ENCODE measurements at places on chromosomes 5 and 9.

DNA sequence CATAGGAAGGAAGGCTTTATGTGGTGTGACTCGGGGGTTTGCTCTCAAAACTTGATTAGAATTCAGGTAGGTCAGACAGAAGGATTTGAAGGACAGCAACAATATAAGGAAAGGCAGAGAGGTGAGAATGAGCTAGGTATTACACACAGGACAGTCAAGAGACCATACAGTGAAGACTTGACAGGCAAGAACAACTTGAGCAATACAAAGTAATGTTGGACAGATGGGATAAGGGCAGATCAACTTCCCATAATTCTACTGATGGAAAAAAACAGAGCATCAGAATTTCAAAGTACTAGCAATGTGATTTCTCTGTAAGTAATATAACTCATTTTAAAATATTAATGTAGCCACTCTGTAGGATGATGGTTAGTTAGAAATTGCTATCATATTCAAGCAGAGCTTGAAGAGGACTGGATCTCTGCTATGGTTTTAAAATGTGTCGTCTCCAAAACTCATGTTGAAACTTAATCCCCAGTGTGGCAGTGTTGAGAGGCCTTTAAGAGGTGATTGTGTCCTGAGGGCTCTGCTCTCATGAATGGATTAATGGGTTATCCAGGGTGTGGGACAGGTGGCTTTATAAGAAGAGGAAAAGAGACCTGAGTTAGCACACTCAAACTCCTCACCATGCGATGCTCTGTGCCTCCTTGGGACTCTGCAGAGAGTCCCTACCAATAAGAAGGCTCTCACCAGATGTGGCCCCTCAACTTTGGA is 22.4 kb upstream of the HOMER1 start:
- no peak for DNase-seq

GRCh38 chr9:83266331-83266665 is 203.4 kb upstream of the RASEF start:
- no peak for DNase-seq

DNA sequence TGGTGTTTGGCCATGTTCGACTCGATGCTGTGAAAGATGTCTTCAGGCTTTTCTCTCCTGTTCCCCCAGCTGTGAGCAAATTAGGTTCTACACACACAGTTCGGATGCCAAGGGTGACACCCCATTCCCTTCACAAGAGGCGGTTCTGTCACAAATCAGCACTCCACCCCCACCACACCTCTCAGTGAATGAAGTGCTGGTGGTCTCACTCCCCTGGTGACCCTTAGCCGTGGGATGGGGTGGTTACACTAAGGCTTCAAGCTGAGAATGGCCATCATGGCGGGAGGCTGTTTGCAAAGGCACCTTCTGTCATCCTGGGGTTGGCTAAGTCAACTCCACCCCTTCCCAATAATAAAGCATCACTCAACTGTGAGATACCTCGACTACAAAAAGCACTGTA is 26.4 kb downstream of the AMBP start:
- no peak for DNase-seq

- peak; percentile 59 for DNase-seq
These were observed 37.3 kb upstream of the ADRA1B start for GRCh38 chr5:159878988-159879471.

GRCh38 chr9:130981756-130982137 is 27.2 kb upstream of the LAMC3 start:
- no peak for DNase-seq

- no peak for DNase-seq
These were observed 120.7 kb downstream of the MYO10 start for GRCh38 chr5:16815432-16815831.

GRCh38 chr9:122367774-122368460 is 2.9 kb upstream of the PTGS1 start:
- no peak for DNase-seq

- no peak for DNase-seq
These were observed 22.0 kb downstream of the FNIP1 start for GRCh38 chr5:131774652-131775367.

DNA sequence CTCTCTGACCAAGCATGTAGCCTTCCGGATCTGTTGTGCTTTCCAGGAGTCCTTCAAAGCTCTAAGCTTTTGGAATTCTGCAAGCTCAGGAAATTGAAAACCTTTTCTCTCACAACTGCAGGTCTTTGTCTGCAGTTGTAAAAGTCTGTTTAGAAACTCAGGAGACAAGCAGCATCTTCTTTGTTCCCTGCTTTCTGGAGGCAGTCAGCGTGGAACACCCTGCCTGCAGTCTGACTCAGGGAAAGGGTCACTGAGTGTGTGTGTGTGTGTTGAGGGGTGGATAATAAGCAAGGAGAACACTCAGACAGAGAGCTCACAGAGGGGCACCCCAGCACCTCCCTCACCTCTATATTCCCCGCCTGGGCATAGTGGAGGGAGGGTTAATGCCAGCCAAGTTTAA is 29.1 kb downstream of the KCNIP1 start:
- DNase-seq, result no peak

DNA sequence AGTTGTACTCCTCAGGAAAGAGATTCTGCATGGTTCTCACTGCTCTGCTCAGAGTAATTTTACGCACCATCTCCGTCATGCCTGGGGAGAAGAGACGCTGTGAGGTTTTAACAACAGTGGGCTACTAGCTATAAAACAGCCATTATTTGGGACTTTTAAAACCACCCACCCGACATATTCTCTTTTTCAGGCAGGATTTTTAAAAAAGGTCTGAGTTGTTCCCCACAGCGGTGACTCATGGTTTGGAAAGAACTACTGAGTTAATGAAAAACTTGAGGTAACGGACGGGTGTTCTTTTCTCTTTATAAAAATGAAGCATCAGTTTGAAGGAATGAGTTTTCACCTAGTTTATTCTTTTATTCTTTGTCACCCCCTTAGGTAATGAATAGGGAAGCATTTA is 61.3 kb downstream of the TTLL11 start:
- peak; percentile 78 for DNase-seq

DNA sequence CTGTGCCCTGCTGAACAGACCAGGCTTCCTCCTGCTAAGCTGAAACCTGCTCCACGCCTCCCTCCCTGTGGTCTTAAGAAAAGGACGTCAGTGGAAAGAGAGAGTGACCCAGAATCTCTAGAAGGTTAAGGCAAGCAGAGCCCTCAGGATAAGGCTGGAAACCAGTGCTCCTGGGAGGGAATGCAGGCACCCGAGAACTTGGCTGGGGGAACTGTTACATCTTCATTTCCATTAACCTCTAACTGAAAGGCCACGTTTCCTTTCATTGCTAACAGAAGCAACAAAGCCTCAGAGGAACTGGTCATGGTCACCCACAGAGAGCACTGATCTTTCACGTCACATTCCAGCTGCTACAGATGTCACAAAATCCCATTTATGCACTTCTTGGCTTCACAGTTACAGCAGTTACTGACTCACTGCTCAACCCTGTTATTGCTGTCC is 26.1 kb upstream of the AKNA start:
- no peak for DNase-seq

DNA sequence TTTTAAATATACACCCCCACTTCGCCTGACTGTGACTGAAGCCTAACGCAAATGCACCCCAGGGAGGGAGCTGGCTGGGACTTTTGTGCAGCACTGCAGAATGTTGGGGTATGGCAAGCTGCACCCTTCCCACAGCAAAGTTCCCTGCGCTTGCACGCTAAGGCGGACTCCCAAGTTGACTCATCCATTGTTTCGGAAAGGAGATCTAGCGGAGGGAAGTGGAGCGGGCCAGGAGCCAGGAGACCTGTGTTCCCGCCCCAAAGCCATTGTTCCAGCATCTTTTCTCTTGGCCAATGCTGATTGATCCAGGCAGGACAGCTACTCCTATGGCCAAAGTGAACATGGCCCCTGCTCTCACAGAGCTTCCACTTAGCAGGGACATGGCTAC is 202.9 kb downstream of the AOPEP start:
- DNase-seq, result no peak

GRCh38 chr9:111131211-111131610 is 92.9 kb upstream of the LPAR1 start:
- no peak for DNase-seq

DNA sequence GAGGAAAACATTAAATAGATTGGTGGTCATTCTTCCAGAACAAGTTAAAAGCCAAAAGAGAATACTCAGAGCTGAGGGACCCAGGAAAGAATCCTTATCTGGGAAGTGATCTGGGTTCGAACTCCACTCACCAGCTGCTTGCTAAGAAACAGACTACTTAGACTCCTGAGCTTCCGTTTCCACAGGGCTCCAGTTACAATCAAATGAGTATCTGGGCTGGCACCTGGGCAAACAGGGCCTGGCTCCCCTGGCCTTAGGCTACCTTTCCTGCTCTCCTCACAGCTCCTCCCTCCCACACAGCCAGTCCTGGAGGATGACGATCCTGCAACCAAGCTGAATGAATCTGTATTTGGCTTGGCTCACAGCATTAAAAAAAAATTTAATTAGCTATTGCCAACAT is 2.5 kb downstream of the MAPK9 start:
- DNase-seq, result no peak

GRCh38 chr9:38391278-38392118 is 1.0 kb upstream of the ALDH1B1 start:
- DNase-seq, result no peak
